ENCODE measurements at places on chromosomes 7 and 10. TPM values are rescaled to one million over a fixed set of nuclear protein-coding genes. Genes with fewer than 3 reads are reported as not detected.

AOAH gene
- not detected for total RNA-seq

DNA sequence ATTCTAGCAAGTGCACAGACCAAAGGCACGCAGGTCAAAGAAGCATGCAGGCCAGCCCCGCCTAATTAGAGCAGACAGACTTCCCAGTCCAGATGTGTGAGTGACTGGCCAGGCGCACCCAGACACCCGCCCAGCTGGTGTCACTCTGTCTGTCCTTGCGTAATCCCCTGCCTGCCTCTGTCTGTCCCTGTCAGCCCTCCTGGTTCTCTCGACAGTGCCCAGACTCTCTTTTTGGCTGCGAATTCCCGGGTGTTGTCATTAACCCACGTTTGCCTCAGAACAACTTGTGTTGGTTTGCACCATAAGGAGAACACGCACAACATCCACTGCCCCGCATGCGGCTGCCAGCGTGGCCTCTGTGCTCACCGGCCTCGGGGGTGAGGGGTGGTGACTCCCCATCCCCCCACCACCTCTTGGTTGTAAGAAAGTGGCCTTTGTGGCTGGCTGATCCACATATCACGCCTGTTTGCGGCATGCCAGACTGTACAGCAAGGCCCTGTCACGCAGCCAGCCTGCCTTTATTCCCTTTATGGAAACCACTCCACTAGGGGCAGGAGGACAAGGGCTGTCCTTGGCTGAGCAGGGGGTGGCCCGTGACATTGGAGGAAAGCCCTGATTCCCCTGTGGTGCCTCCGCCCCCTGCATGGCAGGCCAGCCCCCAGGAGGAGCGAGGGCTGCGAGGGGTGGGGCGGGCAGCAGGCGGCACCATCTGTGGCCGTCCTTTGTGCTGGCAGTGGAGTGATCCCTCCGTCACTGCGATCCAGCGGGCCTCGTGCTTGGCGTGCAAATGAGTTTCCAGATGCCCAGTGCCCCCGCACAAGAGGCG lies 72.8 kb upstream of the PPIF start:
- peak; percentile 62 for DNase-seq

DNA sequence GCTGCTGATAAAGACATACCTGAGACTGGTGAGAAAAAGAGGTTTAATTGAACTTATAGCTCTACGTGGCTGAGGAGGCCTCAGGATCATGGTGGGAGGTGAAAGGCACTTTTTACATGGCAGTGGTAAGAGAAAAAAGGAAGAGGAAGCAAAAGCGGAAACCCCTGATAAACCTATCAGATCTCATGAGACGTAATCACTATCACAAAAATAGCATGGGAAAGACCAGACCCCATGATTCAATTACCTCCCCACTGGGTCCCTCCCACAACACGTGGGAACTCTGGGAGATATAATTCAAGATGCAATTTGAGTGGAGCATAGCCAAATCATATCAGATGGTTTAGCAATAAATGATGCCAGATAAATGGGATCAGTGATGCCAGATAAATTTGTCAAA lies 892.0 kb upstream of the CELF2 start:
- DNase-seq = no peak

SYT15 gene
- total RNA-seq = 1.4 TPM

GRCh38 chr10:90023950-90024349 lies 322.6 kb downstream of the KIF20B start:
- DNase-seq = peak; percentile 50

DNA sequence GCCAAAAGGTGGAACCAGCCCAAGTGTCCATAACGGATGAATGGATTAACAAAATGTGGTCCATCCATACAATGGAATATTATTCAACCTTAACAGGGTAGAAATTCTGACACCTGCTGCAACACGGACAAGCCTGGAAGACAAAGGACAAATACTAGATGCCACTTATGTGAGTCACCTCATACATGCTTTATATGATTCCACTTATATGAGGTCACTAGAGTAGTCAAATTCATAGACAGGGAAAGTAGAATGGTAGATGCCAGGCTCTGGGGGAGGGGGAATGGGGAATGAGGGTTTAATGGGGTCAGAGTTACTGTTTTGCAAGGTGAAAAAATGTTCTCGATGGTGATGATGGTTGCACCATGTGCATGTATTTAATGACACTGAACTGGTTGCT lies 34.0 kb upstream of the CYTH3 start:
- peak; percentile 86 for DNase-seq

DNA sequence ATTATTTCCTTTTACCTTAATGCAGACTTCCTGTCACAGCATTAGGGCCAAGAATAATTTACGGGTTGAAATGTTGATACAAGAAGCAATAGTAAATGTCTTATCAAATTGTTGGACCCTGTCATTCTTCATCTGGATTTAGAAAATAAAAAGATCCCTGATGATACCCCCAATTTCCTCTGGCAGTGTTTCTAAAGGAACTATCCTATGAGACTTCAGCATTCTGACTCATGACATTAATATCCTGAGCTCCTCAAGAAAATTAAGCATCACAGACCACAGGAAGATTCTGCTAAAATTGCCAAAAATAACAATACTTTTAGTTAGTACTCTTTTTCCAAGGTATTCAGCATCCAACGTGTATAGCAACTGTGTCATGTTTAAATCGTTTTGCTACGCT lies 490.5 kb upstream of the ANKRD30A start:
- DNase-seq = peak; percentile 82

DNA sequence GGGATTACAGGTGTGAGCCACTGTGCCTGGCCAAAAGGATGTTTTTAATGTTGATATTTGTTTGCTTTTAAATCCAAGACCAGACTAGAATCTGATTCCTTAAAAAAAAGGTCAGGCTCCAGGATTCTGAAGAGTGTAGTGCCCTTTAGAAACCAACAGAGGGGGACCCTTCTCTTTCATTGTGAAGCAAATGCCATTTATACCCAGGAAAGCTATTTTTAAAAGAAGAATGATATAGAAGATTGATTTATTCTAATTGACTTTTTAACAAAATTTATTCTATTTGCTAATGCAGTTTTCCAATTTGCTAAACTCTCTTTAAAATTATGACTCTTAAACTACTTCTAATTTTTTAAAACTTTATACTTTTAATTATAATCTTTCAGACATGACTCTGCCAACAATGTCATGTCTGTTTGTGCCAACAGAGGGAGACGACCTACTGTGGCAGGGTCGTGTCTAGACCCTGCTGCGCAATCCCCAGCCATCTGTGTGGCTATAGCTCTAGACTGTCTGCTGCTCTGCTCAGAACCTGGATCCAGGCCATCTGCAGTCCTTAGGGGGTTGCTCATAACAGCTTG lies 201.0 kb upstream of the IMMP2L start:
- peak; percentile 28 for DNase-seq

- DNase-seq = no peak
Observed at GRCh38 chr7:69882269-69882668, 284.0 kb downstream of the AUTS2 start.

MKX gene
- 3.9 TPM for total RNA-seq

All from astrocyte (in vitro differentiated cells and primary cell).